ENCODE measurements at places on chromosomes 2 and 18.

DNA sequence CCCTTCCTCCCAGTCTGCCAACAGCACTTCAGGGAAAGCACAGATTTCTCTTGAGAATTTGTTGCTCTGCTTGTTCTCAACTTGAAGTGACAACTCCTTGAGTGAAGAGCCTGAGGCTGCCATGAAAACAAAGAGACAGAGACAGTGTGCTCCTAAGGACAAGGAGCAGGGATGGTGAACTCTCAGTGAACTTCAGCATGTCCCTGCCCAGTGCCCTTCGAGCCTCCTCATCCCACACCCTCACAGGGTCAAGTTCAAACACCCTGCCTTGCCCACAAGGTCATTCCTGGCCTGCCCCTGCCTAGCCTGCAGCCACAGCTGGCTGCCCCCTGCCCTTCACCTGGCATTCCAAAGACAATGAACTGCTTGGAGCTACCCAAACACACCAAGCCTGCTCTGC, 343.5 kb upstream of the KLHL29 start:
- no peak for DNase-seq

DNA sequence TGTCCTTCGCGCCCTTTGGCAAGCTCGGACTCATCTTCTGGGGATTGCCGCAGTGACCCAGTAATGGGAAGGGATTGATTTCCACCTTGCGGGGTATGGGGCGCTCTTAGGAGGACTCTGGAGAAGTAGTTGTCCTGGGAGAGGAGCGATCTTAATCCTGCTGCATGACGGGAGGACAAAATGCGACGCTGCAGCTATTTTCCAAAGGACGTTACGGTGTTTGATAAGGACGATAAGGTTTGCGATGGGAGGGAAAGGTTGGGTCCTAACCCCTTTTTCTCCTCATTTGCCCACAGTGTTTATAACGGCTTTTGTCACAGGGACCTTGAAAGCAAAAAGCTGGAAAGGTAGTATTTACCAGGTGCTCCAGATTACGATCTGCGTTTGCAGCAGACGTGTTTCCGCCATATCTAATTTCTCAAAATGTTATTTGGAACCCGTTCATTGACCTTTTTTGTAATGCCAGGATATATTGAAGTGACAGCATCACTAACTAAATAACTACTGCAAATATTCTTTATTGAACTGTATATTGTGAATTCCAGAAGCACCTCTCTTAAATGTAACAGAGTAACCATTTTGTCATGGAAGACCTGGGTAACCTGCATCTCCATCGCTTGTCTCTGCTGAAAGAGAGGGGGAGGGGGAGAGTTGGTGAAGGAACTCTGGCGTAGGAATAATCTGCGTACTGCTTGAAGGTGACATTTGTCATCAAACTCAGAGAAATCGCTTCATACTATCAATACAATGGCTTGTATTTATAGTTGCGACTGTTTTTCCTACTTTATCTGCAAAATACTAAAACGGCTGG, 590 bp downstream of the MDH1 start:
- no peak for DNase-seq

DNA sequence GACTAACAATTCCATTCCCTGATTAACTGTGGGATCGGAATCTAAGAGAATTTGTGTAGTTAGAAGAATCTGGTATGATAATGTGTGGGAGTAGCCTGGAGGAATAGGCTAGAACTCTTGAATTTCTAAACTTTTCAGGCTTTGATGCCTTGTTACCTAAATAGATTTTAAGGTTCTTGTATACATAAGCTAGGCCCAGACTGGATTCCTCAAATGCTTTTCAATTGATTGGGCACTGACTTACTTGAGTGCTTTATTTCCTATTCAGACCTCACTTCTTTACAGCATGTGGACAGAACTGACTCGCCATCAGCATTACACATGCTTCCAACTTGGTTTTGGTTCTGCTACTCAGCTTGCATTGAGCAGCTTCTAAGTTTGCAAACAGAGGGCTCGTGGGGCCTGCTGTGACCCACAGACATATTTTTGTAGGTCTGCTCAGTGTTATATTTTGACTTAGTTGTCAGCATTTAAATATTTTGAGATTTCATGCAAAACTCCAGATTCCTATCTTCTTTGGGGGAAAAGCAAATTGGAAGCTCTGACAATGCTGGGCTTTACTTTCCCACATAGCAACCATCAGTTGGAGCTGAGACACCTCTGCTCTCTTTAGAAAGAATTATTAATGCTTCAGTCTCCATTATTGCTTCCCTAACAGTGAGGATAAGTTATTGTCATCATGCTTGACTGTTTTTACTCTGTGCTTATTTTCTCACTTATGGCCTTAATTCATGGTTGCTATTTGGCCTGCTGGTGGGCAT, 5.7 kb downstream of the PARD3B start:
- peak; percentile 64 for DNase-seq

DNA sequence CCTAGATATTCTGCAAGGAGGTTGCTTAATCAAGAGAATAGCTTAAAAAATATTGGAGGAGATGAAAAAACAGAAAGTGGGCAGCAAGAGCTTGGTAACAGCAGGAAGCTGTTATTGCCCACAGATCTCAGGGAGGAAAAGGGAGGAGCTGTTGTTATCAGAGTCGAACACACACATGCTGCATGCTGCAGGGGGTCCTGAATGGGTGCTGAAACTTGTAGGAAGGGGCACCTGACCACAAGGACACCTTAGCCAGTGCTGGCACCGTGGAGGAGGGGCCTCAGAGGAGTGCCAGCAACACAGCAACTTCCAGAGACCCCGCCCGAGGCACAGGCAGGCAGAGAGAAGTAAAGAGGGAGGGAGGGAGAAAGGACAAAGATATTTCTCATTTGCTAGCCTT, 332.9 kb downstream of the SOCS6 start:
- no peak for DNase-seq

GRCh38 chr2:216363221-216363620, 9.1 kb downstream of the MARCHF4 start:
- DNase-seq: no peak

DNA sequence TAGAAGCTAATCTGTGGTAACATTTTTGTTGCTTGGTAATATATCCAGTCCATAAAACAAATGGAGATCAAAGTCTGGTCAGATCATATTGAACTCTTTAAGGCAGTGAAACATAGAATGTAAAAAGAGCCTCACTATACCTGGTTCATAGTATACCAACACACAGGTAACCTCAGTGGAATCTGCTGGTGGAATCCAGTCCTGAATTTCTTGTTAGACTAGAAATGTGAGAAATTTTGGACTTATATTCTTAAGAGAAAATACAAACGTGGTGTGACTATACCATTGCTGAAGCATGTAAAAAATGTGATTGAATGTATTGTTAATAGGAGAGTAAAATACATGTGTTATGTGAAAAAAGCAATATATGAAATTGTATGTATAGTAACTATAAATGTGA, 46.1 kb upstream of the GRHL1 start:
- DNase-seq: no peak

GRCh38 chr2:898319-898718, 52.3 kb upstream of the SNTG2 start:
- no peak for DNase-seq

- DNase-seq: no peak
Observed at GRCh38 chr2:195535911-195536522, 121.0 kb upstream of the SLC39A10 start.

DNA sequence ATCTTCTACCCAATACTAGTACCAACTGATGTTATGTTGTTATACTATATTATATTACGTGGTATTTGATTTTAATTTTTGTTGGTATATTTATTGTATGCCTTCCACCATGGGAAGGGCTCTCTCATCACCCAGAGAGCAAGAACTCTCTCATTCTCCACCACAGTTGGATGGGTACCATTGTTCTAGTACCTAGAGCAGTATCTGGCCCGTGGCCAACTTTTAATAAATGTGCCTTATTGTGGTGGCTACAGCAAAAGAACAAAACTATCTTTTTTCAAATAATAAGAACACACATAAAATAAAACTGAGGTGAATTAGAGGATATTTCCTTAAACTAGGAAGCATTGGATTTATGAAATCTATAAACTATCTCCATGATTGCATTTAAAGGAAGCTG, 71.8 kb downstream of the PID1 start:
- DNase-seq: no peak

- DNase-seq: peak; percentile 85
Observed at GRCh38 chr2:220104871-220105351, 477.5 kb downstream of the SLC4A3 start.

GRCh38 chr2:121085801-121086200, 199.2 kb downstream of the TFCP2L1 start:
- DNase-seq: no peak

GRCh38 chr18:58611395-58612131, 17.3 kb downstream of the ALPK2 start:
- no peak for DNase-seq

GRCh38 chr2:1584051-1584531, 160.2 kb downstream of the PXDN start:
- no peak for DNase-seq

- no peak for DNase-seq
Observed at GRCh38 chr18:49842656-49843055, 29.3 kb upstream of the ACAA2 start.

GRCh38 chr2:79952616-79953015, 351.9 kb downstream of the LRRTM1 start:
- no peak for DNase-seq

- no peak for DNase-seq
Observed at GRCh38 chr2:200708943-200709342, 102.8 kb upstream of the BZW1 start.

GRCh38 chr2:114108824-114109416, 219.0 kb downstream of the ACTR3 start:
- DNase-seq: no peak

DNA sequence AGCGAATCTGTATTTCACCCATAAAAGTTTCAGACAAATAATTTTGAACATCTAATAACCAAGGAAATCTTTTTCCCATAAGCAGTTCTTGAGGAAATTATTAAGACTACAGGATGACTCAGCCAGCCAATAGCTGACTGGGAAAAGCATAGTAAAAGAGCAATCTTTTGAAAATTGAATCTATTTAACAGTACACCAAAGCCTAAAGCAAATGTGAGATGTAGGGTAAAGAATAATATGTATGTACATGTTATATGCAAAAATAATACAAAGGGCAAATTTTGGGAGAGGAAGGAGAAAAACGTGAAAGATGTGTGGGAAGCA, 12.6 kb upstream of the KDSR start:
- DNase-seq: no peak

DNA sequence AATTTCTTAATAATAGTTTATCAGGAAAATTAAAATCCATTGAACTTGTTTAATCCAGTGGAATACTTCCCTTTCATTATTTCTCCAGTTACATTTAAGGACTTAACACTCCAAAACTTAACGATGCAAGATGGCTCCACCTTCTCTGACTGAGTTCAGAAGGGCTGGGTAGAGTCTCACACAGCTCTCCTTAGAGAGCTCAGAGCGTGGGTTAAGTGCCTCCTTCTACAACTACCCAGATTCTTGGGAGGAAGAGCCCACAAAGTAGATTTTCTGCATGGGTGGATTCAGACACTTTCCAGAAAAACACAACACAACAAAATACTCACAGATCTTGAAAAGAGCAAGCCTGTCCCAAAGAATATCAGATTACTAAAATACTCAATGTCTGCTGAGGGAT, 130.6 kb downstream of the THADA start:
- DNase-seq: no peak

DNA sequence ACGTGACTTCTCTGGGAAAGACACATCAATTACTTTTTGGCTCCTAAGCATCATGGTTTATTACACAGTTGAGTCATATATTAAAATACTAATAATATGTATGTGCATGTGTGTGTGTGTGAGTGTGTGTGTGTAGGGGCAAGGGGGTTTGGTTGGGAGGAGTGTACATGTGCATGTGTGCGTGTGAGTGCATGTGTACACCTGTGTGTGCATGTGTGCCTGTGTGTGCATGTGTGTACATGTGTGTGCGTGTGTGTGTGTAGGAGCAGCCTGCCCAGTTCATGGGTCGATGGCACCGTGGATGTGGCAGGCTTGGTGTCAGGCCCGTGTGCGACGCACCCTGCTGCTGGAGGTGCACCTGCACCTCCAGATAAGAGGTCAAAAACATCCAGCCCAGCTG, 99.0 kb upstream of the SNTG2 start:
- DNase-seq: no peak

DNA sequence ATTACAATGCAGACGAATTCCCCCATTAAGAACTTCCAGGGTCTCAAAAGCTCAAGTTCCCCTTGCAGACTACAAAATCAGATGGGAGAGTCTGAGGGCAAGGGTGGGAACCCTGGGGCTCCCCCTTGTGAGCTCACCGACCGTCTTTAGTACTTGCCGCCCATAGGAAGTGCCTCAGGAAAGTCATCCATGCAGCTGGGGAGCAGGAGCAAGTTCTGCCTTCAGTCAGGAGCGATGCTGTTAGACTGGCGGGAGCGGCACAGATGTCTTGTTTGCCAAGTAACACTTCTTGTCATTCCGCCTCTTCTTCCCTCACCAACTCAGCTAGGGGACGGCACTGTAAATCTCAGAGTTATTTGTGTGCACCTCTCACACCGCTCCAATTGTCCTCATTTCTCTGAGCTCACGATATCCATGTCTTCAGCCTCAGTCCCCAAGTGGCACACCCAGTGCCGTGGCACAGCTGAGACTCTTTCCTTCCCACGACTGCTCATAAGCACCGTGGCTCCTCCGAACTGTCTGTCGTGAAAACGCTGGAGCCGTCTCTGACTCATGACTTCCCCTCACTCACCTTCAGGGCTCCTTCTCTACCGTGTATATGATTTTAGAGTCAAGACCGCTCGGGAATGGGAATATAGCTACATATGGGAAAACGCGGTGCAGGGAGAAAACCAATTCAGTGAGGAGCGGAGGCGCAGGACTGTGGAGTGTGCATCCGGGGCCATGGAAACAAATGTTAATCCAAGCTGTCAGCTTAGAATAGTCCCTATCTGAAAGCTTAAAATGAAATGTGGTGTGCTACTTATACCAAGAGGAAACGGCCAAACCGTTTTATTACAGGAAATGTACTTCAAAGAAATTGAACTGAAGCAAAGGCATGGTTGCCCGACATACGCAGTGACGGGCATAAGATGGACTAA, 34.0 kb downstream of the UXS1 start:
- DNase-seq: no peak

- peak; percentile 36 for DNase-seq
Observed at GRCh38 chr2:84942964-84943421, 28.0 kb upstream of the KCMF1 start.

DNA sequence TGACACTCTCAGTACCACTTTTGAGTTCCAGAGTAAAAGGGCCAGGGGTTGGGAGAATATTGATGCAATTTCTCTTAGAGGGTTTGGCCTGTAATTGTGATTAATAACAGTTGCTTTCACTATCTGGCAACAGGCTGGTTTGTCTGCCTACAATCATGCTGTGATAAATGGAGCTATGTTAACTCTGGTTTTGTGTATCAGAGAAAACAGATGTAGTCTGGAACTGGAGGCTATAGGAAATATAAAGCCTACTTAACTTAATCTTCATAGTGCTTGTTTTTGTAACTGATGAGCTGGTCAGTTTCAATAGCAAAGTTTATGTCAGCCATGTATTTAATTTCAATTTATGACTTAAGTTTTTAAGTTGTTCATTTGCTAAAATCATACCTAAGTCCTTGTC, 138.0 kb downstream of the AGPS start:
- DNase-seq: no peak

GRCh38 chr18:62512996-62513395, 9.8 kb upstream of the ZCCHC2 start:
- no peak for DNase-seq

- DNase-seq: no peak
Observed at GRCh38 chr2:89797320-89798038, 1106.0 kb downstream of the RPIA start.

GRCh38 chr2:165745916-165746315, 48.1 kb downstream of the GALNT3 start:
- peak; percentile 7 for DNase-seq

All from AG08395 (cell line).